ENCODE measurements at places on chromosomes 2 and 18.

DNA sequence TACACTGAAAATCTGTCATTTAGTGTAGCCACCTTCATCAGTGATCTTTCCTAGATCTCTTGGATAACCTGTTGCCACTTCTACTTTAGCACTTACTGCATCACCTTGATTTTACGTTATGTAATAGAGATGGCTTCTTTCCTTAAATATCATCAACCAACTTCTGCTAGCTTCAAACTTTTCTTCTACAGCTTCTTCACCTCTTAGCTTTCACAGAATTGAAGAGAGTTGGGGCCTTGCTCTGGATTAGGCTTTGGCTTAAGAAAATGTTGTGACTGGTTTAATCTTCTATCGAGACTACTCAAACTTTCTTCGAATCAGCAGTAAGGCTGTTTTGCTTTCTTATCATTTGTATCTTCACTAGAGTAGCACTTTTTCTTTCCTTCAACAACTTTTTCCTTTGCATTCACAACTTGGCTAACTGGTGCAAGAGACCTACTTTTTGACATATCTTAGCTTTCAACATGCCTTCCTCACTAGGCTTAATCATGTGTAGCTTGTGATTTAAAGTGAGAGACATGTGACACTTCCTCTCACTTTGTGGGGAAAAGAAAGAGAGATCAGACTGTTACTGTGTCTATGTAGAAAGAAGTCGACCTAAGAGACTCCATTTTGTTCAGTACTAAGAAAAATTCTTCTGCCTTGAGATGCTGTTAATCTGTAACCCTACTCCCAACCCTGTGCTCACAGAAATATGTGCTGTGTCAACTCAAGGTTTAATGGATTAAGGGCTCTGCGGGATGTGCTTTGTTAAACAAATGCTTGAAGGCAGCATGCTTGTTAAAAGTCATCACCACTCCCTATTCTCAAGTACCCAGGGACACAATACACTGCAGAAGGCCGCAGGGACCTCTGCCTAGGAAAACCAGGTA lies 99.6 kb downstream of the ATL2 start:
- DNase-seq, result no peak

DNA sequence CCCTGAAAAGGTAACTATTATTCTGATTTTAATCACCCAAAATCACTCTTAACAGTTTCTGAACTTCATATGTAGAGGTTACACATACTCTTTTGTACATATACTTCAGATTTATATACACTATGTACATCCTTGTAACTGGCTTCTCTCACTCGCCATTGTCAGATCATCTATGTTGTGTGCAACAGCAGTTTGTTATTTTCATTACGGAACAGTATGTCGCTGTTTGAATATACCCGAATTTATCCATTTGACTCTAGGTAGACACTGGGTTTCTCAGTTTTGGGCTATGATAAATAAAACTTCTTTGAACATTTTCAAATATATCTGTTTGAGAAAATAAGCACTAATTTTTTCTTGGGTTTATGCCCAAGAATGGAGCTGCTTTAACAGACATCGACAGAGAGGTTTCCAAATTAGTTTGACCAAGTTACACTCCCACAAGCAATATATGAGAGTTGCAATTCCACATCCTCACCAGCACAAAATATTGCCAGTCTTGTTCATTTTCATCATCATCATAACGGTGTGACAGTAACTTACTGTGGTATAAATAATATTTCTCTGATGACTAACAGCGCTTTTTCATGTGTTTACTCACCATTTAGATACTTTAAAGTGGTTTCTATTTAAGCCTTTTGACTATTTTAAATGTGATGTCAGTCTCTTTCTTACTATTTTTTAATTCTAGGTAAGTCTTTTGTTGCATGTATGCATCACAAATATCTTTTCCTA lies 80.9 kb downstream of the SMC6 start:
- peak; percentile 31 for DNase-seq

GRCh38 chr18:29651122-29651680 lies 1391.3 kb downstream of the DSC3 start:
- DNase-seq, result peak; percentile 16

DNA sequence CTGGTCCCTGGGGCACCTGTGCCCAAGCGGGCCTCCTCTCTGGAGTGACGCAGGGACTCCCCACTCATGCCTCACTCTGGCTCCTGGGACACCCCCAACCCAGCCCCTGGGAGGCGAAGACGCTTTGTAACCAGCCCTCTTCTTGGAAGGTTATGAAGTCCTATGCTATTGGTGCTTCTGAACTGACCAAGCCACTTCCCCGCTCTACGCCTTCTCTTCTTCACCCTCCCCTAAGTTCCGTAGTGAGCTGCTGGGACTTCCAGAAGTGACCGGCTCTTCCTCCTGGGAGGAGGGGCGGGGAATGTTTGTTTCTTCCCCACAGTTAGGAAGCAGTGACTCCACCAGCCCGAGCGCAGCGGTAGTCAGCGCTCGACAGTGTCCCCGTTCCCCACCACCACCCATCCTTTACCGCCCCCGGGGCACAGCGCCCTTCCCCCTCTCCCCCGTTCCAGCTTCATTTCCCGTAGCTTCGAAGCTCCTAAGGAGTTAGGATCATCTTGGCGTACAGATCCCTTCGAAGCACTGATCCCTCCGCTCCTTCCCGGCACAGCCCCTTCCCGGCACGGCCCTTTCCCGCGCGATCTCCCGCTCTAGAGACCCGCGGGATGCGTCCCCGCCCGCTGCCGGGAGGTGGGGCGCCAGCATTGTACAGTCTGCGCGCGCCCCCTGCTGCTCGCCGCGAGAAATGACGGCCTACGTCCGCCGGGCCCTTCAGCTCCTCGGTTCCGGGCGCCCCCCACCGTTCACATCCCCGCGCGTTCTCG lies 25.3 kb upstream of the NOTO start:
- DNase-seq, result no peak

- DNase-seq, result no peak
Measured at GRCh38 chr2:162370931-162371330, 27.0 kb downstream of the GCA start.

DNA sequence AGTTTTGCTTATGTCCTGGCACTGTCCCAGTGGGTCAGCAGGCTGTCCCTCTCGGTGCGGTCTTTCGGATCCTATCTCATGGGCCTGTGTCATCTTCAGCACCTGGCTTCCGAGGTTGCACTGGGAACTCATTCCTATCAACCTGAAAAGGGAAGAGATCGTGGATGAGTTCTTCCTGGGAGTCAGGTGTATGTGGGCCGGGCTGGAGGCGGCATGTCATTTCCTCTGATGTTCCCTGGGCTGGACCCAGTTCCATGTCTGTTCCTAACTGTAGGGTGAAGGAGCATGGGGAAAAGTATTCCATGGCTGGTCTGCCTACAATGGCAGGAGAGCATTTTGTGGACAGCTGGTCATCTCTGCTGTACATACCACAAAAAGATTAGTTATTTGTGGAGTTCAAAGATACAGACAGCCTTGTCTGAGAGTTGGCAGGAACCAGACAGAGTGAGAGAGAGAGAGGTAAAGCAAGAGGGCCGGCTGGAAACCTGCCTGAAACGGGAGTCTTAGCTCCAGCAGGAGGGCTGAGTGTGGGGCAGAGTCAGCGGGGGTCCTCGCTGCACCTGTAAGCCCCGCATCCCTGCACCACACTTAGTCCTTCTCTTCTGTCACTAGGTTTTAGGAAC lies 25.2 kb downstream of the FAM228A start:
- no peak for DNase-seq

- DNase-seq, result no peak
Measured at GRCh38 chr2:130263606-130264005, 65.4 kb upstream of the TUBA3E start.

DNA sequence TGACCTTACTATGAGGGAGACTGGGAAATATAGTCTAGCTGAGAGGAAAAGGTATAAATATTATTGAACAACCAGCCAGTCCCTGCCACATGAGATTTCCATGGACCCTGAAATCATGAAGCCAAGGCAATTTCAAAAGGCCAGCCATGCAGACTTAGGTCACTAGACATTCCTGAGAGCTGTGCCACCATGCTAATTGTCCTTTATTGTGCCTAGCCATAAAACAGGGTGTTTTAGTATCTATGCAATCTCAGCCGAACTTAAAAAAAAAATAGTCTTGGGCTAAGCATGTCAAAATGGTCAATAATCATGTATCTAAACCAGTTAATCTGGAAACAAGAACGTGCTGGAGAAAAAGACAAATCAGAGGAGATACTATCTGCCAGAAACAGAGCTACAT lies 269.5 kb downstream of the LNPK start:
- DNase-seq, result no peak

GRCh38 chr2:162100579-162100978 lies 26.6 kb upstream of the DPP4 start:
- no peak for DNase-seq

- DNase-seq, result no peak
Measured at GRCh38 chr2:62801110-62801509, 95.6 kb downstream of the EHBP1 start.

- no peak for DNase-seq
Measured at GRCh38 chr2:235675678-235676535, 182.1 kb downstream of the AGAP1 start.

- DNase-seq, result no peak
Measured at GRCh38 chr2:130766037-130766436, 10.7 kb downstream of the AMER3 start.

DNA sequence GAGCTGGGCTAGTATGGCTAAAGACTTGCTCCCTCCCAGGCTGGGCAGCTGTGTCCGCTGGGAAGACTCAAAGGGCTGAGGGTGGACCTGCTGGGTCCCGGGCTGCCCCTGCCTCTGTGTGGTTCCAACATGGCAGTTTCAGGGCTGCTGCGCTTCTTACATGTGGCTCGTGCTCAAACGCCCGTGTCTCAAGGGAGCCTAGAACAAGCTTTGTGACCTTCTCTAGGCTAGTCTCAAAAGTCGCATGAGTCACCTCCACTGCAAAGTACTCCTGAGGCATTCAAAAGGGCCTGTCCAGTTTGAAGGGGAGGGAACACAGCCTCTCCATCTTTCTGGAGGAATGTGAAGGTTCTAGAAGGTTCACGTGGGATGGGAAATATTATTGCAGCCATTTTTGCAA lies 44.7 kb upstream of the RAB31 start:
- DNase-seq, result no peak

DNA sequence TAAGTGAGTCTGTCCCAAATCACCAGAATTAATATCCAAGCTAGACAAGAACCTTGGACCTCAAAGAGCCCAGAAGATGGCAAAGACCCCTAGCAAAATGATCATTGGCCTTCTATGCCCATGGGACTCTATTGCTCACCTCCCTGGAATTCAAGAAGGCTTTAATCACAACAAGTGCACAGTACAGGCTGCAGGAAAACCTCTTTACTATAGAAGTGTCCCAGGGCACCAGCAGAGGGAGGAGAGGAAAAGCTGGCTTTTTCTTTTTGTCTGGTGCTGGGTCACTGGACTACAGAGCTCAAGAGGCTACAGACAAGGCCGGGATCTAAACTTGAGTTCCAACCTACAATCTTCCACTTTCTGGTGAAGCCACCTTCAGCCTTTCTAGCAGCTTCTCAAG lies 88.3 kb upstream of the PPP1CB start:
- no peak for DNase-seq

- no peak for DNase-seq
Measured at GRCh38 chr2:216317831-216318520, 54.3 kb downstream of the MARCHF4 start.

DNA sequence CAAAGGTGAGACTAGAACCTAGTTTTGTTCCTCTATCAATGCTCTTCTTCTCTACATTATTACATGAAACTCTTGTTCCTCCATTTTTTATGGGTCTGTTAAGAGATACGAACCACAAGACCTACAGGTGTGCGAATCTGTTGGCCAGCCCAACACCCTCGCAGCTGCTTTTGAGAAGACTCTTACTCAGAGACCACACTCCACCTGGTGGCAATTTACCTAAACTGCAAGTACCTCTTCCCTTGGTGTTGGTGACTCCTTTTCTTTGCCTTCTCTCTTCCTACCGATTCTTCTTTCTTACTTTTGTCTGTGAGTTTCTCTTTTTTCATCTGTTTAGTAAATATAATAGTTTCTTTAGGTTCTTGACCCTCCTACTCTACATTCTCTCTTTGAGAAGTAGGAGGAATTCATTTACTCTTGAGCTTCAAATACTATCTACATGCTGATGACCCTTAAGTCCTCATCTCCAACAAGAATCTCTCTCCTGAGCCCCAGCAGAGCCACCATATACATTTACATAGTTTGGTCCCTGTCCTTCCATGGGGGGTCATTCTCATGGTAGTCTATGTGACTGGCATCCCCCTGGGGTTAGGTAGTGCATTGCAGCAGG lies 81.8 kb upstream of the GAREM1 start:
- no peak for DNase-seq

GRCh38 chr2:170783549-170783948 lies 13.4 kb downstream of the ERICH2 start:
- DNase-seq, result no peak

GRCh38 chr2:225867071-225867470 lies 467.6 kb downstream of the NYAP2 start:
- no peak for DNase-seq

DNA sequence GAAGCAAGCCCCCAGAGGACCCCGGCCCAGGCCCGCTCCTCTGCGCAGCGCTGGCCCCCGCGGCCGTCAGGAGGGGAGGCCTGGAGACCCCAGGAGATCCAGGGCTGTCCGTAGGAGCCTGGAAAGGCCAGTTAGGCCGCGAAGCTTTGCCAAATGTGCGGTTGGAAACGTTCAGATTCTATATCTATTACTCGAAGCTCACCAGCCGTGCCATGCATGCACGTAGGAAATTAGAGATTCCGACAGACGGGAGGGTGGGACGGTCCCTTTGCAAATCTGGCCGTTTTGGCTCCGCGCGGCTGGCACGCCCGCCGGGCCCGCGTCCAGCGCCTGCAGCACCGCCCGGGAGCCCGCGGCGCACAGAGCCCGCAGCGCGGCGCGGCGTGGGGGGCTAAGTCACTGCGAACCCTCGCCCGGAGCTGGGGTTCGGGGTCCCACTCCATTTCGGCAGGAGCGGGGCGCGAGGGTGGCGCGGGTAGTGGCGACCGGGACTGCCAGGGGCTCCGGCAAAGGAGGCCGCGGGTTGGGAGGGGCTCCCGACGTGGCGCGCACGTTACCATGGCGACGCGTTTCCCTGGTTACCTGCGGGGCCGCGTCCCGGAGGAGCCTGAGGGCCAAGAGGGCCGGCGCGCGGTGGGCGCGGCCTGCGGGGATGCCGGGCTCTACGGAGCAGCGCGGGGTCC lies 488.6 kb upstream of the SMIM21 start:
- no peak for DNase-seq

DNA sequence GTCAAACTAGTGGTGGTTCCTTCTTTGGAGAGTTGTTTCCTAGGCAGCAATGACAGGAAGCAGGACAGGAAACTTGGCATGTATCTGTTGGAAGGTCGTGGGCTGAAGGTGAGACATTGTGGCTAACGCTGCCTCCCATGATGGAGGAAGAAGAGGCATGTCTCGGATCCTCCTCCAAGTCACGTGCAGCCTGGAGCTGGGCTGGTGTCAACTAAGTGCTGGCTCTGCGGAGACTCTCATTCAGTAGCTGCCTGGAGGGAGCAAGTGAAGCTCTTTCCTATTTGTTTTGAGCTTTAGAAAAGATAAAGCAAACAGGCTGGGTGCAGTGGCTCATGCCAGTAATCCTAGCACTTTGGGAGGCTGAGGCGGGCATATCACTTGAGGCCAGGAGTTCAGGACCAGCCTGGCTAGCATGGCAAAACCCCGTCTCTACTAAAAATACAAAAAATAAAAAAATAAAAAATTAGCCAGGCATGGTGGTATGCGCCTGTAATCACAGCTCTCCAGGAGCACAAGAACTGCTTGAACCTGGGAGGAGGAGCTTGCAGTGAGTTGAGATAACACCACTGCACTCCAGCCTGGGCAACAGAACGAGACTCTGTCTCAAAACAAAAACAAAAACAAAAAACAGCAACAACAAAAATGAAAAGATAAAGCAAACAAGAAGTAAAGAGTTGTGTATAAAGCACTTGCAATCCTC lies 28.2 kb upstream of the INO80C start:
- no peak for DNase-seq
